ENCODE measurements at places on chromosomes 12 and 14. TPM values are rescaled to one million over a fixed set of nuclear protein-coding genes. Genes with fewer than 3 reads are reported as not detected.

DNA sequence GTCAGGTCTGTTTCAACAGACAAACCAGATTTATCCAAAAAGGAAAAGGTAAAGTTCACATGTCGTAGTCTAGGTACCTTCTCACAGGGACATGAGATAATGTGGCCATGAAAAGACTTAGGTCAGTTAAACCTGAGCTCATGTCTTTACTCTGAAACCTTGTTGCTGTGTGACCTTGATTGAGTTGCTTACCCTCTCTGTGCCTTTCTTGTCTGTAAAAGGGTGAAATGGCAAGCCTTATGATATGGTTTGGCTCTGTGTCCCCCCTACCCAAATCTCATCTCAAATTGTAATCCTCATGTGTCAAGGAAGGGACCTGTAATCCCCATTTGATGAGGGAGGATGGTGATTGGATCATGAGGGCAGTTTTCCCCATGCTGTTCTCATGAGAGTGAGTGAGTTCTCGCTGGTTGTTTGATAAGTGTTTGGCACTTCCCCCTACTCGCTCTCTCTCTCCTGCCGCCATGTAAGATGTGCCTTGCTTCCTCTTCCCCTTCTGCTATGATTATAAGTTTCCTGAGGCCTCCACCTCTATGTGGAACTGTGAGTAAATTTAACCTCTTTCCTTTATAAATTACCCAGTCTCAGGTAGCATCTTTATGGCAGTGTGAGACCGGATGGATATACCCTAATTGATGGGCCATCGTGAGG lies 299.8 kb downstream of the ADGRD1 start:
- no peaks in the 10 kb centered on the region for H3K27me3 ChIP-seq
- H3K36me3 ChIP-seq: no peaks in the 10 kb centered on the region
- no peak overlapping the region for H3K4me3 ChIP-seq

- DNase-seq: no peak
- H3K4me1 ChIP-seq: no peaks in the 10 kb centered on the region
These were observed 150.4 kb downstream of the CALM1 start for GRCh38 chr14:90547250-90547649.

DNA sequence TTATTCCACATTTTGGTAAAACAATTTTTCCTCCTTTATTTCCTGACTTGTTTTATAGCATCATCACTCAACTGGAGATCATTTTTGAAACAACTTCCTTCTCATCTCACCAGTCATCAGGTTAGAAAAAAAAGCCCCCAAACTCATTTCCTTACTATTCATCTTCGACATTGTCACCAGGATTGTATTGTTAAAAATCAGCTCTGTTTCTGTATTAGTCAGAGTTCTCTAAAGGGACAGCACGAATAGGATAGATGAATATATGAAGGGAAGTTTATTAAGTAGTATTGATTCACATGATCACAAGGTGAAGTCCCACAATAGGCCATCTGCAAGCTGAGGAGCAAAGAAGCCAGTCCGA lies 392.6 kb downstream of the FUT8 start:
- H3K4me1 ChIP-seq: peaks cover 5% of the 10 kb centered on the region
- H3K4me3 ChIP-seq: no peak overlapping the region
- H3K27me3 ChIP-seq: no peaks in the 10 kb centered on the region
- peak; percentile 12 for DNase-seq
- no peak overlapping the region for H3K27ac ChIP-seq

The PDE3A gene
- total RNA-seq: 2.2 TPM

DNA sequence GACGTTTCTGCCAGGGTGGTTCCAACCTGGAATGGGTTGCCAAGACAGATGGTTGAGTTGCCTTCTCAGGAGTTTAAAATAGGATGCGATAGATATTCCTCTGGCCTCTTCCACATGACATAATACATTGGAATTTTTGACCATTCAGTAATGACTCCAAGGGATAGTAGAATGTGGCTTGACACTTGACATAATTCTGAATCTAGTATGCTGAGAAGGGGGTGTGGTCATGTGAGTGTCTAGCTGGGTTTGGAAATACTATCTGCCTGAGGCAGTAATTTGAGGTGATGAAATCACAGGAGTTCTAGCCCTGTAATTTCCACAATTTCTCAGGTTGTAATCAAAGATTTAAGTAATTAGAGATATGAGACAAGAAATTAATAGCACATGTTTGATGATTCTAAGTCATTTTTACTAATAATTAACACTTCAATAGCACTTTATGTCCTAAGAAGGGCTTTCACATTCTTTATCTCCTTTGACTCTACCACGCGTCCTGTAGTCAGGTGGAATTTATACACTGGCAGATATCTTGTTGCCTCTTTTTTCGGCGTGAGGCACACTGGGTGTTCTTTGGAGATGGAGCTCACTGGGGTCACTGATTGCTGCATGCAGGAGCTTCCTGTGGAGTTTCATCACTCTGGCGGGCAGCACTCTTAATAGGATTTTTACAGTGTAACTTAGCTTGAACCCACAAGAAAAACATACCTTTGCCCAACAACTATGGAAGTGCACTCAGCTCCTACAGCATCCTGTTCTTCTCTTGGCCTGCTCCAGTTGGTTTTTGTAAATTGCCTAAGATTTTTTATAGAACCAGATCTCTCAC lies 3.2 kb upstream of the AMIGO2 start:
- no peak overlapping the region for H3K4me3 ChIP-seq
- H3K4me1 ChIP-seq: peaks cover 10% of the 10 kb centered on the region
- peaks cover 16% of the 10 kb centered on the region for H3K27me3 ChIP-seq
- no peak for DNase-seq

GRCh38 chr14:53655080-53655785 lies 301.4 kb downstream of the BMP4 start:
- H3K4me1 ChIP-seq: no peaks in the 10 kb centered on the region
- DNase-seq: no peak
- no peaks in the 10 kb centered on the region for H3K36me3 ChIP-seq
- H3K27me3 ChIP-seq: no peaks in the 10 kb centered on the region
- no peak overlapping the region for H3K4me3 ChIP-seq
- no peak overlapping the region for H3K27ac ChIP-seq

DNA sequence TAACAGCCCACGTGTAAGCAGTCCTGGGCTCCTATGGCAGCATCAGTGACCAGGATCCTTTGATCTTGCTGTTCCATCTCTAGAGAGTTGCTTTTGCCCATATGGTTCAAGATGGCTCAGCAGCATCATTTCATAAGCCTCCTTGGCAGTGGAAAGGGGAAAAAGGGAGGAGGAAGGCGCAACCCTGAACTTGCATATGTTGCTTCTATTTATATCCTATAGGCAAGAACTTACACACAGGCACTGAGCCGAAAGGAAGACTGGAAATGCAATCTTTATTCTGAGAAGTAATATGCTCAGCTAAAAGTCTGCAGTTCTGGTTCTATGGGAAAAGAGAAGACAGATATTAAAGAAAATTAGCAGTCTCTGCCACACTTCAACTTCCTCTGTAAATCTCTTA lies 167.7 kb upstream of the PLXNC1 start:
- no peak overlapping the region for H3K4me3 ChIP-seq
- H3K27me3 ChIP-seq: no peaks in the 10 kb centered on the region
- H3K27ac ChIP-seq: no peak overlapping the region
- no peak for DNase-seq
- H3K36me3 ChIP-seq: no peaks in the 10 kb centered on the region

DNA sequence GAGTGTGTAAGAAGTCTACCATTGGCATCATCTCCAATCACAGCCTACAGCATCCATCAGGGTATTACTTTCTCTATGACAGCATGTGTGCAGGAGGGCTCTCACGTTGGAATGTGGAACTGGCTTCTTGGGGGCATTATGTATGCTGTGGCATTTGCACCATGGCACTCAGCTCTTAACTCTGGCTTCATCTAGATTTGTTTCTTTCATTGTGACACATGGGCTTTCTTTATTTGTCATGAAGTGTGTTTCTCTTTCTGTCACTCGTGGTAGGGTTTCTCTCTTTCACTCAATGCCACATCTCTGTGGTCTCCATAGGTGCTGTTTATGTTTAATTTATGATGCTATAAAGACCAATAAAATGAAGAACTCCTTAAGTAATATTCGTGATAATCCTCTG lies 191.2 kb upstream of the GARIN2 start:
- H3K4me1 ChIP-seq: peaks cover 7% of the 10 kb centered on the region
- no peak for DNase-seq
- H3K36me3 ChIP-seq: no peaks in the 10 kb centered on the region
- H3K27ac ChIP-seq: no peak overlapping the region
- H3K27me3 ChIP-seq: no peaks in the 10 kb centered on the region
- H3K4me3 ChIP-seq: no peak overlapping the region

GRCh38 chr12:56034586-56035332 lies 7.0 kb upstream of the RPS26 start:
- no peaks in the 10 kb centered on the region for H3K27me3 ChIP-seq
- no peak for DNase-seq

DNA sequence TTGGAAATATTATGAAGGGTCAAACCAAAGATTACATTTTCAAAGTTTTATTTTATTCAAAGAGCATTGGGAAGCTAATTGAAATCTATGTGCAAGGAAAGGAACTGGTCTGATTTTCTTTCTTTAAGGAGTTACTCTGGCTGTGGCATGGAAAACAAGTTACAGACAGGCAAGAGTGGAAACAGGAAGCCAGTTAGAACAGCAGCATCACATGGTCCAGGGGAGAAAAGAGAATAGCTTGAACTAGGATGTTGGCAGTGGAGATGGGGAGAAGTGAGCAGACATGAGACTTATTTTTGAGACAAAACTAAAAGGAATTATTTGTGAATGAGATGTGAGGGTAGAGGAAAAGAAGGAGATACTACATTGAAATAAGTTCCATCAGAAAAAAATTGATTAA lies 3.4 kb downstream of the OR11G2 start:
- no peak for DNase-seq
- H3K27me3 ChIP-seq: no peaks in the 10 kb centered on the region
- no peak overlapping the region for H3K27ac ChIP-seq
- H3K36me3 ChIP-seq: no peaks in the 10 kb centered on the region
- no peaks in the 10 kb centered on the region for H3K4me1 ChIP-seq

DNA sequence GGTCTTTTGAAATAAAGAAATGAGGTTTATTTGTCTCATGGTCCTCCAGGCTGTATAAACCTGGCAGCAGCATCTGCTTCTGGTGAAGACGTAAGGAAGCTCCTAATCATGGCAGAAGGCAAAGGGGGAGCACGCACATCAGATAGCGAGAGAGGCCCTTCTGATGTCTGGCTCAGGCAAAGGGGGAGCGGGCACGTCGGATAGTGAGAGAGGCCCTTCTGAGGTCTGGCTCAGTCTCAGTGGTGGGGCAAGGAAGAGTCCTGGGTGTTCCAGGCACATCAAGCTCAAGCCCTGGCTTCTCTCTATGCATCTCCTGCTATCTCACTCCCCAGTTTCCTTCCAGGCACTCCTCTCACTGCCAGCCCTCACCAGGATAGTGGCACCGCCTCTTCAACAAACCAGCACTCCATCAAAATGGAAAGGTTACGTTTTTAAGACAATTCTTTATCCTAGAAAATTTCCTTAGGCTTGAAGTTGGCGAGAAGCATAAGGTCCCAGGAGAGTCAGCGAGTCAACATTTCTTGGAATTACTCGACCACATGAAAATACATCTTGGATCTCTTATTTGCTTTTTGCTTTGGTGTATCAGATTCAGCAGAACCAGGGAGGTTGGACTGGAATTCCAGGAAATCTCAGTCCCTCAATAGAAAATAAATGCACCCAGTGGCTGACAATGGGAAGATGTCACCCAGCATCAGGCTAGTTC lies 189.6 kb upstream of the TMEM132C start:
- no peaks in the 10 kb centered on the region for H3K27me3 ChIP-seq
- H3K27ac ChIP-seq: no peak overlapping the region
- H3K36me3 ChIP-seq: no peaks in the 10 kb centered on the region

The BCL2L2 gene
- total RNA-seq: 9.7 TPM

DNA sequence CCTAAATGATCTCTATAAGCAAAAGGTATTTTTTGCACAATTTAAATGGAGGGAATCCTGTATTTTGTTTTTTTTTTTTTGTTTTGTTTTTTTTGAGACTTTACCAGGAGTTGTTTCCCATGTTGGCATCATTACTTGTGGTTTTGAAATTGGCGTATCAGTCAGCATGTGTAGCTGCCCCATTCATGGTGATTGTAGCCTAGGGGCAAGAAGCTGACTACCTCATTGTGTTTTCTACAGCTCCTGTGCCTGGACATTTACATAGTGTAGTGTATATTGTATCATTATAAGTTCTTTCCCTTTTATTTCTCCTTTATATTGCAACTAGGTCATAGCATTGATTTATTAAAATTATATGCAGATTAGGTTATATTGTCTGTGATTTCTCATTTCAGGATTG lies 24.5 kb downstream of the SAMD4A start:
- no peaks in the 10 kb centered on the region for H3K27me3 ChIP-seq
- no peak for DNase-seq
- H3K27ac ChIP-seq: no peak overlapping the region
- H3K4me1 ChIP-seq: no peaks in the 10 kb centered on the region

DNA sequence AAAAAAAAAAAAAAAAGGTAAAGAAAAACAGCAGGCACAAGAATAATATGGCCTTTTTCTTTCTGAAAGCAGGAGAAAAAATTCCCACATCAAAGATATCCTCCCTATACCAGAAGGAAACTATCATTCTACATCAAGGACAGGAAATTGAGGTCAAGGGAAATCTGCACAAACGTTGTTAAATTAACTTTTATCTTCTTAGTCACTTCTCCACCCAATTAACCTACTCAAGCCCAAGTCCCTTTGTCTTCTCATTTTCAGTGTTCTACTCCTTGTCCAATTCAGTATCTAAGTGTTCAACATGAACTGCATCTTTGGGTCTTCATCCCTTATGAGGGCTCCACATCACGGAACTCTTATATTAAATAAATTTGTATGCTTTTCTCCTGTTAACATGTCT lies 15.7 kb downstream of the NDUFA12 start:
- no peak overlapping the region for H3K27ac ChIP-seq
- peaks cover 11% of the 10 kb centered on the region for H3K36me3 ChIP-seq
- no peaks in the 10 kb centered on the region for H3K27me3 ChIP-seq
- DNase-seq: no peak

- H3K27me3 ChIP-seq: no peaks in the 10 kb centered on the region
- no peak overlapping the region for H3K4me3 ChIP-seq
- no peak for DNase-seq
- H3K4me1 ChIP-seq: 0 out of 2 replicates have a peak, but pooled peaks cover 3% of the 10 kb centered on the region
- H3K27ac ChIP-seq: no peak overlapping the region
These were observed 10.2 kb upstream of the GOLGA5 start for GRCh38 chr14:92783813-92784431.

GRCh38 chr12:94798113-94798512 lies 147.8 kb upstream of the TMCC3 start:
- no peak for DNase-seq
- peaks cover 31% of the 10 kb centered on the region for H3K36me3 ChIP-seq
- H3K27ac ChIP-seq: no peak overlapping the region

The HAL gene
- total RNA-seq: 0.11 TPM

- no peaks in the 10 kb centered on the region for H3K4me1 ChIP-seq
- H3K27ac ChIP-seq: no peak overlapping the region
- H3K27me3 ChIP-seq: no peaks in the 10 kb centered on the region
- no peaks in the 10 kb centered on the region for H3K36me3 ChIP-seq
- H3K4me3 ChIP-seq: no peak overlapping the region
- no peak for DNase-seq
These were observed 12.5 kb upstream of the AJUBA start for GRCh38 chr14:22994762-22995275.

- DNase-seq: no peak
- no peak overlapping the region for H3K4me3 ChIP-seq
- peaks cover 3% of the 10 kb centered on the region for H3K4me1 ChIP-seq
- no peaks in the 10 kb centered on the region for H3K27me3 ChIP-seq
- H3K27ac ChIP-seq: no peak overlapping the region
These were observed 29.6 kb downstream of the CRADD start for GRCh38 chr12:93706824-93707223.

Measured in GM12878 (cell line).